ENCODE measurements at places on chromosomes 11 and 22.
A peak's percentile ranks its signal among the peaks of the same experiment; 100 is the strongest.

GRCh38 chr22:49936973-49937757 lies 18.7 kb downstream of the CRELD2 start:
- DNase-seq, result no peak

GRCh38 chr22:44728761-44729324 lies 23.5 kb upstream of the ARHGAP8 start:
- peak; percentile 36 for DNase-seq

DNA sequence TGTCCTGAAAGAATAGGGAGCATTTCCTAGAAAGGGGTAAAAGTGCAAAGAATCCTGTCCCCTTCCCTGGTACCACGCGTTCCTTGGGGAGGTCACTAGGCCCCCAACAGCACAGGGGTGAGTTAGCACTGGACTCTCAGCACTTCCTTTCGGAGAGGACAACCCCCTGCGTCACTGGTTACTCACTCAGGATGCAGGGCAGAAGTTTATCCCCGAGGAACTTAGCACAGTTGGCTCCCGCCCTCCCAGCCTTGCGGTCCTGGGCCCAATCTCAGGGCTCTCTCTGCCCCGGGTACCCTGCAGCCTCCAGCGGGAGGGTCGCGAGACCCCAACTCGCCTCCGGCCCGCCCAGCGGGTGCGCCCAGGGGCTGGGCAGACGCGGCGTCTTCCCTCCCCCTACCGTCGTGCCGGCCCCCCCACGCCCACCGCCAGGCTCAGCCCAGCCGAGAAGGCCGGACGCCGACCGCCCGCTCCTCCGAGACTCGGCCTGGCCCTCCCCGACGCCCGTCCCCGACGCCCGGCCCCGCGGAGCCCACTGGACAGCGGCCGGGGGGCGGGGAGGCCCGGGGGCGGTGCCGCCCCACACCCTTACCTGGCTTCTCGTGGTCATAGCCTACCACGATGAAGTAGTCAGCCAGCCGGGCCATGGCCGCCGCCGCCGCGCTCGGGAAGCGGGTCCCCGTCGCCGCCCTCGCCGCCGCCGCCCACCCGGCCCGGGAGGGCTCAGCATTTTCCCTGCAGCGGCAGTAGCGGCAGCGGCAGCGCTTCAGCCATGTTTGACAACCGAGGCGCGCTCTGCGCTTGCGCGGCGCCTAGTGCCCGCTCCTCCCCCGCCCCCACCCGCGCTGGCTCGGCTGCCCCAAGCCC lies at the start of gene SBF2:
TSS of gene SBF2 (minus strand) at position 797 of the 867 bp plus-strand sequence. CDS start at position 647, 150 bp downstream.
- peak; percentile 96 for DNase-seq

DNA sequence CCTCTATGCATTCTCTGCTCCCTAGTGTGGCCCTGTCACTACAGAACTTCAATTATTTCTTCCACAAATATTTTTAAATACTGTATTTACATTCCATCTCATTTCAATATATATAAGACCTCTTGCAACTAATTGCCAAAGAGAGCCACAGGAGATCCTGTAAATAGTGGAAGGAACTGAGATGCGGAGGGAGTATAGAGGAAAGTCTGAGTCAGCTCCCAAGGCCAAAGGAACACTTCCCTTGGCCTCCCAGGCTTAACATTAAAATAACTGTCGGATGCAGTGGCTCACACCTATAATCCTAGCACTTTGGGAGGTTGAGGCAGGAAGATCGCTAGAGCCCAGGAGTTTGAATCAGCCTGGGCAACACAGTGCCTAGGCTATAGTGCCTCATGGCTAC lies 31.2 kb downstream of the RBFOX2 start:
- no peak for DNase-seq

- no peak for DNase-seq
Measured at GRCh38 chr11:65304110-65304509, 10.6 kb upstream of the CDC42EP2 start.

DNA sequence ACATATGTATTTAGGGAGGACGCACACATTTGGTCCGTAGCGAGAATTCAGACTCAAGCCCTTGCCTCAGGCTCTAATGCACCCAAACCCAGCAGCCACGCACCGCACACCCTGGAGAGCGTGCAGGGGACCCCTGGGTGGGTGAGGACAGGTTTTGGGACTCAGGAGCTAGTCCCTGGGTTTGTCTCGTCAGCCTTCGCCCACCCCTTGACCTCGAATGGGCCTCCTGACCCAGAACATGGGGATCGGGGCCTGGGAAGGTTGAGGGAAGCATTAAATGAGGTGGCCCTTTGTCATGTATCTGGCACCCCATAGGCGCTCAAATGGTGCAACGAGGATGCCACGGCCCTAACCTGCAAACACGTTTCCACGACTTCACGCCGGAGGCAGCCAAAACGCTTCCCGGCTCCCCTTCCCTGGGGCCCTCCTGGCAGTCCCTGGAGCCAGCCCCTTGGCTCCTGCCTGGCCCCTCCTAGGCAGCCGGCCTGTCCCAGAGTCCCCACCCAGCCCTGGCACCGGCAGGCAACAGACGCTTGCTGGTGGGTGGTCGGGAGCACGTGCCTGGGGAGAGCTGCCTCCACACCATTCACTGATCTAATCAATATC lies 5.5 kb upstream of the LINC01488 start:
- DNase-seq, result no peak

DNA sequence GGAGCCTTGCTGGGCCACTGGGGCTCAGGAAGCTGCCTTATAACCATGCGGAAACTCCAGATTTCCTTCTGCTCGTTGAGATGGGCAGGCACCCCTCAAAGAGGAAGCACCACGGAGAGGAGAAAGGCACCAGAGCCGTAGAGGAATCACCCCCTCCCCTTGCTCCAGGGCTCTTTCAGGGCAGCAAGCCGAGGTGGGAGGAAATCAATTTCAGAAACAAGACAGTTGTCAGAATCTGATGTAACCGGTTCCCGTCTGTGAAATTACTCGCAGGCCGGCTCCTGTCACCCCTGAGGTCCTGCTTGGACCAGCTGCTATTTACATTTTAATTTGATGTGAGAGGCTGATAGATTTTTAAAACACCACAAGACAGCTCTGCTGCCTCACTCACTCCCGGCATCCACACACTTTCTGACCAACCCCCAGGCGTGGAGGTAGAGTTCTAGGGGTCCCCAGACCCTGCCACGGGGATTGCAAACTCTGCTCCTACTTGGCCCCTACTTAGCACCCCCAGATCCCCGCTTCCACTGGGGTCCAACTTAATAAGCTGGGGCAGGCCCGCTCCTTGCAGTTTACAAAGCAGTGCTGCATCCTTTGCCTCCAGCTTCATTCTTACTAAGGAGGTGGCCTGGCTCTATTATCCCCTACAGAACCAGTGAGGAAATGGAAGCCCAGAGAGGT lies 162.5 kb downstream of the CEP164 start:
- peak; percentile 75 for DNase-seq

DNA sequence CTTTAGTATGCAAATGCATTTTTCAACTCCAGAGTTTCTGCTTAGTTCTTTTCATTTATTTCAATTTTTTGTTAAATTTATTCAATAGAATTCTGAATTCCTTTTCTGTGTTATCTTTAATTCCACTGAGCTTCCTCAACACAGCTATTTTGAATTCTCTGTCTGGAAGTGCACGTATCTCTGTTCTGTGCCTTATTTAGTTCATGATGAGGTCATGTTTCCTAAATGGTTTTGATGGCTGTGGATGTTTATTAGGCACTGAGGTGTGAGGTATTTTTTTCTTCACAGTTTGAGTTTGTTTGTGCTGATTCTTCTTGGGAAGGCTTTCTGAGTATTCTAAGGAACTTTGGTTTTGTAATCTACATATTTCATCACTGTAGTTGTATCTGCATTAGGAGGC lies 2042.8 kb upstream of the RAG2 start:
- DNase-seq, result no peak

- no peak for DNase-seq
Measured at GRCh38 chr11:46331282-46331984, 15.8 kb upstream of the DGKZ start.

Measured in SK-N-SH (cell line).